ENCODE measurements at places on chromosomes 16 and 17.

GRCh38 chr17:29789196-29790170, 140.5 kb downstream of the SSH2 start:
- DNase-seq = peak; percentile 16
- no peaks in the 10 kb centered on the region for H3K27me3 ChIP-seq
- H3K4me1 ChIP-seq = no peaks in the 10 kb centered on the region
- H3K36me3 ChIP-seq = peaks cover 2% of the 10 kb centered on the region
- no peak overlapping the region for H3K27ac ChIP-seq

DNA sequence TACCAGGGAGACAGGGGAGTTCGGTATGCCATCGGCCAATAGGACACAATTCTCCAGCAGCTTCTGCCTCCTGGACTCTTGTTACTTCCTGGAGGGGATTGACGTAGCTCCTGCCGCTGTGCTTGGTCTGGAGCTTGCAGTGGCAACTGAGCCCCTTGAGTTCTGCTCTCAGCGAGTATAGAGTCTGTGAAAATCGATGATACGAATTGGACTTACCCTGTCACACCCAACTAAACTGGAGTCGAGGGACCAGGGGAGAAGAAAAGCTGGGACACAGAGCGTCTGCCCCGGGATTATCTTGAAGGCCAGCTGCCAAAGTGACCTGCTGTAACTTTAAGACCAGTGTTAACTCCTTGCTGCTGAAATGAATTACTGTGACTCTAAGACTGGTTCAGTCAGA, 22.2 kb downstream of the SEC14L1 start:
- peaks cover 12% of the 10 kb centered on the region for H3K36me3 ChIP-seq
- H3K27ac ChIP-seq = no peak overlapping the region
- DNase-seq = no peak
- no peaks in the 10 kb centered on the region for H3K27me3 ChIP-seq

DNA sequence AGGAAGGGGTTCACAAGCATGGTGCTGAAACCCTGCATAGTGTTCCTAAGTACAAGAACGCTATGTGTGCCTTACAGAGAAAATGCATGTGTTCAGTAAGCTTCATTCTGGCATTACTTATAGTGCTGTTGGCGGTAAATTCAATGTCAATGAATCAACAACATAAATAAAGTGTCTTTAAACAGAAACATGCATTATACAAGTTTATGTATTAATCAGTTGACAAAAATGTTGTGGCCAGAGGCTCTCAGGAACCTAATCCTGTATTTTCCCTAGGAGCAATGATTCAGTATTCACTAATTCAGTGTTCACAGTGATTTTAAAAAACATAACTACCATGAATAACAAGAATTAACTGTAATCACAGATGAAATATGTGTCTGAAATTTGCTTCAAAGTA, 47.1 kb upstream of the MYOCD start:
- peak; percentile 73 for DNase-seq
- H3K4me1 ChIP-seq = peaks cover 27% of the 10 kb centered on the region
- no peak overlapping the region for H3K4me3 ChIP-seq
- no peaks in the 10 kb centered on the region for H3K36me3 ChIP-seq
- H3K27ac ChIP-seq = peak overlapping the region; percentile 90

- DNase-seq = no peak
- H3K4me3 ChIP-seq = no peak overlapping the region
- no peak overlapping the region for H3K27ac ChIP-seq
- no peaks in the 10 kb centered on the region for H3K4me1 ChIP-seq
- H3K27me3 ChIP-seq = no peaks in the 10 kb centered on the region
Measured at GRCh38 chr17:705863-706262, 8.8 kb downstream of the VPS53 start.

GRCh38 chr17:78267253-78268073, 36.0 kb downstream of the TMEM235 start:
- H3K4me1 ChIP-seq = peaks cover 8% of the 10 kb centered on the region
- no peak for DNase-seq
- peaks cover 16% of the 10 kb centered on the region for H3K27me3 ChIP-seq
- no peak overlapping the region for H3K4me3 ChIP-seq
- H3K36me3 ChIP-seq = no peaks in the 10 kb centered on the region

Measured in astrocyte (in vitro differentiated cells and primary cell).